ENCODE measurements at places on chromosomes 4 and X. TPM values are rescaled to one million over a fixed set of nuclear protein-coding genes. Genes with fewer than 3 reads are reported as not detected.

CFAP47 gene
- 0.16 TPM for total RNA-seq

MID1IP1 gene
- total RNA-seq: 35.5 TPM

DNA sequence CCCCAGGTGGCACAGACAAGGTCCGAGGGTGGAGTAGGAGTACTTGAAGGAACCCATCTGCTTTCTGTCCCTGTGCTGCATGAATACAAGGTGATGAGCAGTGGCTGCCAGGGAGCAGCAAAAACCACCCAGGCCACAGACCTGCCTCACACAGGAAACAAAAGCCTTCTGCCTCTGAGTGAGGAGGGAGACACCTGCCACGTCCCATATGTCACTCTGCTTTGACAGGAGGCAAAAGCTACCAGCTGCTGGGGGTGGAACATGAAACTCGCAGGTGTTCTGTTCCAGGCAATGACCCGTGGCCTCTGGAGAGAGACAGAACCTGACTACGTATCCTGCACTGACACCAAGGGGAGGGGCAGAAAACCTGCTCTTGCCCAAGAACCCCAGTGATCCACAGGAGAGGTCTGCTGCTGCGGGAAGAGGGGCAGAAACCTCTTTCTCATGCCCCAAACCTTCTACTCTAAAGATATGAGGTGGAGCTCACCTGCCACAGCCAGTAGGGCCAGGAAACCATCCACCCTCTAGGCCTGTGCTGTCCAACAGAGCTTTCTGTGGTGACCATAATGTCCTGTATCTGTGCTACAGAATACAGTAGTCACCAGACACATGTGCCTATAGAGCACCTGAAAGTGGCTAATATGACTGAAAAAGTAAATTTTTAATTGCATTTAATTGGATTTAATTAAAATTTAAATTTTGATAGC lies 172.9 kb downstream of the PRDM5 start:
- no peaks in the 10 kb centered on the region for H3K36me3 ChIP-seq
- no peaks in the 10 kb centered on the region for H3K27me3 ChIP-seq
- DNase-seq: no peak
- H3K4me1 ChIP-seq: peaks cover 7% of the 10 kb centered on the region

NALF2 gene
- total RNA-seq: 3.1 TPM

PGK1 gene
- 425 TPM for total RNA-seq
